T-cell (primary cell): ENCODE measurements at places on chromosomes 6 and 20.

DNA sequence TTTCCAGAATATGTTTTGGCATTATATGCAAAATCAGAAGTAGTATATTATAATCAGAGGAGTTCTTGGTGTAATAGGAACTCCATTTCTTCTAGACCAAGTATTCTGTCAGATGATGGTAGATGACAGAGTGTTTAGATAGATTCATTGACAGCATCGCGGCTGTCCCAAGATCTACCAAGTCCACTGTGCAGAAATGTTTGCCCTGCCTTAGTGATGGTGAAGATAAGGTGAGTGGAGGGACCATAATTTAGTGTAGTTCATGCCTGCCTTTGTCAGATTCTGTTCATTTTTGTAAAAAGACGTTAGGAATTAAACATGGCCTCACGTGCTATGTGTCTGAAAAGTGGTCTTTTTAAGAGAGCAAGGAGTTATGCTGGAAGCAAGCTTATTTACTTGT lies 270.1 kb downstream of the ARID1B start:
- no peak for DNase-seq

DNA sequence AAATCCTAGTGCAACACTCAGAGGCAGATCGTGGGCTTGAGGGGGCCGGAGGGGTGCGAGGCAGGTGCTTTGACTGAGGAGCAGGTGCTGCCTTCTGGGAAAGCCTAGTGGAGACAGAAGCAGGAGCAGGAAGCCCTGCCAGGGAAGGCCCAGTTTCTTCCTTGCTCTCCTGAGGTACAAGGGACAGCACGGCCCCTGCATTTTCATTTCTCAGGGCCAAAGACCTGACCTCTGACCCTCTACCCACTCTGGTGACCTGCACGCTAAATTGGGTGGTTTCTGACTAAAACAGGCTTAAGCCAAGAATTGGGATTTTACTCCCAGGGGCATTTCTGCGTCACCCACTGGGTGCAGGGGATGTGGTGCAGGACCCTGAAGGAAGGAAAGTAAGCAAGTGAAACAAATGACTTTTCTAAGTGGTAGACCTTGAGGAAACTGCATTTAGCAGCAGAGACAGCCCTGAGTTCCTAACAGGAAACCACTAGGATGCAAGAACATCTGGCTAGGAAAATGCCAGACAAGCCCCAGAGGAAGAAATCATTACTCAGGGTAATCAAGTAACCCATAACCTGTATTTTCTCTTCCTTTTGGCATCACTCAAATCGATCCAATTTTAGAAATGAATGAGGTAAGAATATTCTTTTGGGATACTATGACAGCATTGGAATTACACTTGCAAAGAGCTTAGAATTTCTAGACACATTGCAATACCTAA lies 141.7 kb downstream of the CD164 start:
- no peak for DNase-seq

GRCh38 chr6:353642-354614 lies 37.6 kb upstream of the IRF4 start:
- DNase-seq = no peak

DNA sequence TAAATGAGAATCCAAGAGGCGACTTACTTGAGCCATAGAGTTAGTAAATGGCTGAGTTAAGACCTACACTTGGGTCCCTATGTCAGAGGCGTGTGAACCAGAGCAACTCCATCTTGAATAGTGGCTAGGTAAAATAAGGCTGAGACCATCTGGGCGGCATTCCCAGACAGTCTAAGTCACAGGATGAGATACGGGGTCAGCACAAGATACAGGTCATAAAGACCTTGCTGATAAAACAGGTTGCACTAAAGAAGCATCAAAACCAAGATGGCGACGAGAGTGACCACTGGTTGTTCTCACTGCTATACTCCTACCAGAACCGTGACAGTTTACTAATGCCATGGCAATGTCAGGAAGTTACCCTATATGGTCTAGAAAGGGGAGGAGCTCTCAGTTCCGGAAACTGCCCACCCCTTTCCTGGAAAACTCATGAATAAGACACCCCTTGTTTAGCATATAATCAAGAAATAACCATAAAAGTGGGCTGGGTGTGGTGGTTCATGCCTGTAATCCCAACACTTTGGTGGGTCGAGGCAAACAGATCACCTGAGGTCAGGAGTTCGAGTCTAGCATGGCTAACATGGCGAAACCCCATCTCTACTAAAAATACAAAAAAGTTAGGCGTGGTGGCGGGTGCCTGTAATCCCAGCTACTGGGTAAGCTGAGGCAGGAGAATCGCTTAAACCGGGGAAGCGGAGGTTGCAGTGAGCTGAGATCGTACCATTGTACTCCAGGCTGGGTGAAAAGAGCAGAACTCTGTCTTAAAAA lies 43.9 kb upstream of the EEF1A1 start:
- DNase-seq = no peak

DNA sequence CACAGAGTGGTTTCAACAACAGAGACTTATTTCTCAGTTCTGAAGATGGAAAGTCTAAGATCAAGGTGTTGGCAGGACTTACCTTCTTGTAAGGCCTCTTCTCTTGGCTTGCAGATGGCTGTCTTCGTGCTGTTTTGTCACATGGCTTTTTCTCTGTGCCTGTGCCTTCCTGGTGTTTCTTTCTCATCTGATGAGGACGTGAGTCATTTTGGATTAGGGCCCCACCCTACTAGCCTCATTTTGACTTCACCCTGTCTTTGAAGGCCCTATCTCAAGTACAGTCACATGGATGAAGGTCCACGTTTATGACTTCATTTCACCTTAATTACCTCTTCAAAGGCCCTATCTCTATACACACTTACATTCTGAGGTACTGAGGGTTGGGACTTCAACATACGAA lies 41.4 kb upstream of the LAMA2 start:
- DNase-seq = no peak

GRCh38 chr6:63504777-63505384 lies 67.4 kb upstream of the LOC128125822 start:
- DNase-seq = no peak

DNA sequence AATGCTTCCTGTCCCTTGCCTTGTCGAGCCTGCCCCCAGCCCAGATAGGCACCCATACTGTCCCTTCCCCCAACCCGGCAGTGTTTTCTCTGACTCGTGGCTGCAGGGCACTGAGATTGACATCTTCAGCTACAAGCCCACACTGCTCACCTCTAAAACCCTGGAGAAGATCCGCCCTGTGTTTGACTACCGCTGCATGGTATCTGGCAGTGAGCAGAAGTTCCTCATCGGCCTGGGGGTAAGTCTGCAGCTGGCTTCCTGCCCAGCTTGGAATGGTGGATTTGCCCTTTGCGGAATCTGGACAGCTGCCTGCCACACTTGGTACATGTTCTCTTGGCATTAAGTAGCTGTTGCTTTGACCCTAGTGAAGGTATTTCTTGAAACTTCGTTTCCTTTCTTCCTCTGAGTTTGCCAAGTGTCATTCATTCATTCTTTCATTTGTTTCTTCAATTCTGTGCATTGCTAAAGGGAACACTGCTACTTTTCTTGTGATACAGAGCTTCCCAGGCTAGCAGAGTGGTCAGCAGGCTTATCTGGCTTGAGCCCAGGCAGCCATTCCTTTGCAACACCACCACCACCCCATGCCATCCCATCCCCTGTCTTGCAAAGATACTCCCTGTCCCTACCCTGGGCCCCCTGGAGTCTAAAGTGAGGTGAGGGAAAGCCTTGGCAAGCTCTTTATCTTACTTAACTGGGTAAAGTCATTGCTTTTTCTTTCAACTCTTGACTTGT lies 26.2 kb downstream of the CCDC167 start:
- no peak for DNase-seq

DNA sequence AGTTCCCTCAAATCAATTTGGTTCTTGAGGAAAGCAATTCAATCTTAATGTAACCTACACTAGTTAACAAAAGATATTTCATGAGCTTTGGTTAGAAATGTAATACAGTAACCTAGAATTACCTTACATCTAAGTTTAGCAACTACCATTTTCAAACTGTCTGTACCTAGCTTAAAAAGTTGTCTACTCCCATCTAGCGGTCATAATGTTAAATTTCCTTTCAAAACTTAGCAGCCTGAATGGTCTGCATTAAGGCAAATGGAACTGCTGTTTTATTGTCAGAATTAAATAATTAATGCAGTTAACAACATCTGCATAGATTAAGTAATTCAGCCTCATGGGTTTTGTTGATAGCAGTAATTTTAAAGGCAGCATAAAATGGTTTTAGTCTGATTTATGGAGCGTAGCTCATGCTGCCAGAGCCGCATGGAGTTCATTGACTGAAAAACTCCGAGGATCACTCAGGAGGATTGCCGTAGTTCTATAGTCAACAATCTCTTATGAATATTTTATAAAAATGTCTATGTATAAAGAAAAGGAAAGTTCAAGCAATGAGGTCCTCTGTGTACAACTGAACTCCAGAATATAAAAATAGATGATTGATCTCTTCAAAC lies 485.4 kb upstream of the MANEA start:
- no peak for DNase-seq

- no peak for DNase-seq
These were observed 37.3 kb downstream of the PSMG4 start for GRCh38 chr6:3296078-3296477.

DNA sequence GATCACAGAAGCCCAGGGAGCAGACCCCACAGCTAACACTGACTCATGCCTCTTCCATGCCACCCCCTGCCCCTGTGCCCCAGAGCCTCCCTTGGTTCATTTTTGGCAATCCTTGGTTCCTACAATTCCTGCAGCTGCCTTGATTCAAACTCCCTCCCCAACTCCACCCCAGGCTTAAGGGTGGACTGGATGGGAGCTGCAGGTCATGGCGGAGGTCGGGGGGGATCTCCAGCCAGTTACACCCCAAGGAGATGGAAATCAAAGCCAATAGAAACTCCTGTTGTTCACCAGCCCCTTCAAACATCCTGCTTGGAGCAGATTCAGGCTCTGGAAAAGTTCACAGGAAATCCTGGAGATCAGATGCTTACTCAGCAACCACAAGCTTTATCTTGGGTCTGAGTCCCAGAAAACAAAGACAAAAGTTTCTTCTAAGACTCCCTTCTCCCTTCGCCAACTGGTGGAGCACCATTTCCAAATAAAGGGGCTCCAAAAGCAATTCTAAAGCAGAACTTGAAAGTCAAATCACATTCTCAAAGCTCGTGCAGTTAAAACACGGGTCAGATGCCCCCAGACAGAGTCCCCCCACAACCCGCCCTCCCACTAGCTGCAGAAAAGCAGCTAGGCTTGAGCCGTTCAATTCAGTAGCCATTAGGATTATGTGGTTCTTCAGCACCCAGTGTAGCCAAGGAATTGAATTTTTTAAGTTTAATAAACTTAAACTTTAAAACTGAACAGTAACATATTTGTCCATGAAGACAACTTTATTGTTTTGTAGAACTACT lies 149.5 kb downstream of the ANKRD60 start:
- DNase-seq = no peak

- no peak for DNase-seq
These were observed 330.5 kb downstream of the TFAP2A start for GRCh38 chr6:10084111-10084986.

DNA sequence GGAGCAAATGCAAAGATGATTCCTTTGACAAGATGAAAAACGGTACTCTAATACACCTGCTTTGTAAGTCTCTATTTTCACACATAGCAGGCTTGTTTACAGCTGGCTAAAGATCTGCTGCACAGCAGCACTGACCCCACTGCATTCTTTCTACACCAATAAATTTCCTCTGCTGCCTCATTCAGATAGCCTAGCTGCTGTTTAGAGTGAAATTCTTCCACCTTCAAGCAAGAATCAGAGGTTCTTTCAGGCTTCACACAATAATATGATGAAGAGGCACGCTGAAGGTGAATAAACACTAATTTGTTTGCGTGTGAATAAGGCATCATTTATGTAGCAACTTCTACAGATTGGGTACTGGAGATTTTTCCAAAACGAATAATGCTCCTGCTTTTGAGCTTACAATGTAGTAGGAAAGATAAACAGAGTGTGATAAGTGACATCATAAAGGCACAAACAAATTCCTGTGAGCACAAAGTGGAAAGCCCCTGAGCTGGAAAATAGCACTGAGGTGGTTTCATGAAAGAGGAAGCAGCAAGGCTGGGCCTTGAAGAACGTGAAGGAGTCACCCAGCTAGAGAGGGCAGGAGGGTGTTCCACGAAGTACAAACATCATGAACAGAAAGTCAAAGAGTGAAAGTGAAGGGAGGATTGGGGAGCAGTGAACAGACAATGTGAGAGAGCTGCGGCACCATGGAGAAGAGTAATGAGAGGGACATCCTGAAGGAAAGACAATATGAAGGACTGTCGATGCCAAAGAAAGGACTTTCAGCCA lies 543.4 kb downstream of the CD83 start:
- peak; percentile 31 for DNase-seq

GRCh38 chr6:130849594-130849993 lies 22.4 kb downstream of the SMLR1 start:
- no peak for DNase-seq

- DNase-seq = no peak
These were observed 16.9 kb upstream of the UBE2V1 start for GRCh38 chr20:50129662-50130355.

- no peak for DNase-seq
These were observed 280.6 kb downstream of the SMOC2 start for GRCh38 chr6:168721571-168721970.
